ENCODE measurements at places on chromosomes 7 and 10.

GRCh38 chr7:133293384-133294160 is 40.7 kb downstream of the EXOC4 start:
- no peak for DNase-seq

GRCh38 chr7:66198956-66199355 is 6.2 kb upstream of the TPST1 start:
- no peak for DNase-seq

DNA sequence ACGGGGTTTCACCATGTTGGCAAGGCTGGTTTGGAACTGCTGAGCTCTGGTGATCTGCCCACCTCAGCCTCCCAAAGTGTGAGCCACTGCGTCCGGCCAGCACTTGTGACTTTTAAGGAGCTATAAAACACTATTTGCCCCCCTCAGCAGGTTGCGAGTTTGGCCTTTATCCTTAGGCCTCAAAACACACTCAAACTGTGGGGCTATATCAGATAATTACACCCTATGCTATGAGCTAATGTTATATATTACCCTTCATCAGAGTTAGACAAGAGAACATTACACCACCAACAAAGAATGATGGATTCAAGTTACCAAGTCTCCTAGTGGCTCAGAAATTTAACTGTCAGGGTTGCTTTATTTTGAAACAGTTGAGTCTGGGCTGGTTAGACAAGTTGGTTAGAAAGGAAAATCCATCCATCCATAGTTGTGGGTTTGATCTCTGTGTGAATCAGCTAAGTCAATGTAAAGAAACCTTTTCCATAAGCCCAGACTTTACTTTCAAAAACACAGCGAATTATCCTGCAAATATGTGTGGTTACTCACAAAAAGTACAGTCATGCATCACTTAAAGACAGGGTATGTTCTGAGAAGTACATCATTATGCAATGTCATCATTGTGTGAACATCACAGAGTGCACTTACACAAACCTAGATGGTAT is 115.8 kb downstream of the SEMA3D start:
- no peak for DNase-seq

GRCh38 chr10:106111246-106111645 is 1053.3 kb downstream of the SORCS1 start:
- DNase-seq: no peak

GRCh38 chr7:30990673-30991170 is 27.0 kb downstream of the GHRHR start:
- DNase-seq: no peak

Data from activated CD8-positive, alpha-beta T cell treated with anti-CD3 and anti-CD28 coated beads, Interleukin-2, amount 10 ng/mL, durations not matched to agents 7 days and 5 days (primary cell).